ENCODE measurements at places on chromosomes 3 and 15.

- no peak for DNase-seq
Observed at GRCh38 chr15:99086327-99086667, 18.6 kb upstream of the SYNM start.

DNA sequence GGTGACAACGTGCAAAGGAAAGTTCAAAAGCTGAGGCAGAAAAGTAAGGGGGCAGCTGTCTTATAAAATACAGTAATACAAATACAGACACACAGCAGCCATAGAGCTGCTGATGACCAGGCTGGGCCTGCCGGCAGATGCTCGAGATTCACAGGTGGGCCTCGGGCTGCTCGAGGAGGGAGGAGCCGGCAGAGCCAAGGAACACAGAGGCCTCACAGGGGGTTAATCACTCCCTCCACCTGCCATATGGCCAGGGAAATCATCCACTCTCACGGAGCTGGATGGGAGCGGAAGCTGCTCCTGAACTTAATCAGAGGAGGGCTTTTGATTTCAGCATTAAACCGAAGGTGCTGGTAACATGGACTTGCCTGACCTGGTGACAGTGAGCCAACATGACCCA, 29.6 kb upstream of the MGLL start:
- no peak for DNase-seq

DNA sequence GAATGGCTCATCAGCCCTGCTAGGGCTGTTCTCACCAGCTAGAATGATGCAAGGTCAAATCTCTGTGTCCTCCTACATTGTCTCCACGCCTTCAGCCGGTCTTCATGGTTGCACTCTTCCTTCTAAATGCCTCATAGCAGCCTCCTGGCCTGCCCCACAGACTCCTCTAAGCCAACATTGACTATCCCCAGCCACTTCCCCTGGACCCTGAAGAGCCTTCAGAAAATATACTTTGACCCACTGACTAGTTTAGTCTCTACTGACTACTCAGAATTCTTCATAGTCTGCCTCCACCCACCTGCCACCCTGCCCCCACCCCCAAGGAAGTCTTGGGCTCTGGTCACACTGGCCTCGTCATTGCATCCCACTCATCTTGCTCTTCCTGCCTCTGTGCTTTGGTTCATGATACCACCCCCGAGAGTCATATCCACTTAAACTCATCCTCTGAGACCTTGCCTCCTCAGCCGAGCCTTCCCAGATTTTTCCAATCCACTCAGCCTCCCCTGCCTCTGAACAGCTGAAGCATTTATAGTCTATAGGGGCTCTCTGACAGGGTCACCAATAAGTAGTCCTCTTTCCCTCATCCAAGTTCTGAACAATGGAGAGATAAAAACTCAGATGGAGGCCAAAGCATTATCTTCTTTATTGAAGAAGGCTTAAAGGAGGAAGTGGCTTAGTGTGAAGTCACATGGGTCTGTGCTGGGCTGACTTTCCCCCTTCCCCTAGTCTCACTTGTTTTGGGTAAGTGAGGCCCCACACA, 9.5 kb upstream of the DOCK3 start:
- DNase-seq = no peak

- peak; percentile 59 for DNase-seq
Observed at GRCh38 chr15:84749111-84749991, 959 bp downstream of the ZNF592 start.

- DNase-seq = no peak
Observed at GRCh38 chr3:56882896-56883295, 81.1 kb upstream of the ARHGEF3 start.

DNA sequence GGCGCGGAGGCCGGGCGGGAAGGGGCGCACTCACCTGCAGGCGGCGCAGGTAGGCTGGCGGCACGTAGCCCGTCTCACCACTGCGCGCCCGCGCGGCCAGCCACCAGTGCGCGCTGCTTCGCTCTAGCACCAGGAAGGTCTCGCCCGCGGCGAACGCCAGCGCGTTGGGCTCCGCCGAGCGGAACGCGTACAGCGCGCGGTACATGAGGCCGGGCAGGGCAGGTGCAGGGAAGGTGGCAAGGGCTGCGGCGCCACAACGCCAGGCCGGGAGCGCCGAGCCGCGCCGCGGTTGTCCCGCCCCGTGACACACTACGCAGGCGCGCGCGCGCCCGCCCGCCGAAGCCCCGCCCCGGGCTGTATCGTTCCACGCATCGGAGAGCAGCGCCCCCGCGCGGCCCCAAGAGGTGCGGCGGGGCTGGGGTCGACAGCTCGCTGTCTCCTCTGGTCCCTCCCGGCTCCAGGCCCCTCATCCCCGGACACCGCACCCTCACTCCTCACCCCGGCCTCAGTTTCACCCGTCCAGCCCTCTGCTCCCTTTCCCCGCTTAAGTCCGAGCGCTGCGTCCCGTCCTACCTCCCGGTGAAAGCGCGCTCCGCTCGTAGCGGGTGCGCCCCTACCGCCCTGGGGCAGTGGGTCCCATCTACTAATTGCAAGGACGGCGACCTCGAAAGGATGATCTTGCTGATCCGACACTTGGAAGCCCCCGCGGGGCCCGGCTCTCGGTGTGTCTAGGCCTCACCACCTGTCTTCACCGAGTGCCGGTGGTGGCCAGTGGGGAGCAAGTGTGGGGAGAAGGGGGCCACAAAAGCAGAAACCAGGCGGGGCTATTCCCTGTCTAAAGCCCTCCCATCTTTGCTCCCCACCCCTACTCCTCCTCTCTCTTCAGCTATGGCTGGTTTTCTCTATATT, at the start of gene NCKIPSD:
Gene NCKIPSD (minus strand): TSS at position 313 of the 909 bp plus-strand sequence. CDS start 108 bp downstream, at position 205.
- DNase-seq = peak; percentile 88

GRCh38 chr3:79202471-79203143, 565.2 kb downstream of the ROBO1 start:
- no peak for DNase-seq

DNA sequence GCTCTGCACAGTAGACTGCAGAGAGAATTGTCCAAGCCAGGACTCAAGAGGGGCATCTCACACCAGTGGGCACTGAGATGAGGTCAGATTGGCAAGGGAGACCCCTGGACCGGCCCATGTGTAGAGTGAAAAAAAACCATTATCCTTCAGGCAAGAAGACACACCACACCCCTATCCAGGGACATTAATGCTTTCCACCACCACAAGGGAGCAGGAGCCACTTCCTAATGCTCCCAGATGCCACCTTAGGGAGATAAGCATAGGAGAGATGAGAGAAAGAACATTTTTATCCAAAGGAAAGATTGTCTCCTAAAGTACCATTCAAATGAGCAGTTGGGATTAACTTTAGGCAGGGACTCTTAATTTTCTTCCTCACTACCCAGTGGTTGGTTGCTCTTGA, 109.6 kb upstream of the PTX3 start:
- DNase-seq = no peak

DNA sequence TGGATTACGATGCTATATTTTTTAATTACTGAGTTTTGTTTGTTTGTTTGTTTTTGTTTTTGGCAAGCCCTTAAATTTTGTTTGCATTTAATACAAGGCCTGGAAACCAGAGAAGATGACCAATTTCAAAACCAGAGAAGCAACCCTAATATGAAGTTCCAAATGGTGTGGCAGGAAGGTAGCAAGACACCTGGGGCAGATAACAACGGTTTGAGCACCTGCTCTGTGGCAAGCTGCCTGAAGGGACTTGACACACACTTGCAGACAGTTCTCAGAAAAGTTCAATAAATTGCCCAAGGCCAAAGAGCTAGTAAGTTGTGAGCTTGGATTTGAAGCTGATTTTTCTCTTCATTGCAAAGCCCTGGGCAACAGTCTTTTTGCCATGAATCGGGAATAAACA, 151.2 kb upstream of the UBE2E1 start:
- DNase-seq = no peak

DNA sequence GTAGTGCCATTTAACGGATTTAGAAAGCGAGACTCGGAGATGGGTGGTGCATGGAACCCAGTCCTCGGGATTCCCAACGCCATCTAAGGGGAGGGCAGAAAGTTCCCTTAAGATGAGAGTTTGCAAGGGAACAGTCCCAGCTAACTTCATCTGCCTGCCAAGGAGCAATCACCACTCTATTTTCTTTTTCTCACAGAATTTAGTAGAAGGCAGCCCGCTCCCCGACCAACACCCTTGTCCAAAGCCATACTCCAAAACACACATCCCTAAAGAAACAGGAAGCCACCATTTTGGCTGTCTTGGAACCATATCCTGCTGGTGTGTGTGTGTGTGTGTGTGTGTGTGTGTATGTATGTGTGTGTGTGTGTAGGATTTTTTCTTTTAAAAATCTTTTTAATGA, 7.1 kb upstream of the FGD5 start:
- no peak for DNase-seq

DNA sequence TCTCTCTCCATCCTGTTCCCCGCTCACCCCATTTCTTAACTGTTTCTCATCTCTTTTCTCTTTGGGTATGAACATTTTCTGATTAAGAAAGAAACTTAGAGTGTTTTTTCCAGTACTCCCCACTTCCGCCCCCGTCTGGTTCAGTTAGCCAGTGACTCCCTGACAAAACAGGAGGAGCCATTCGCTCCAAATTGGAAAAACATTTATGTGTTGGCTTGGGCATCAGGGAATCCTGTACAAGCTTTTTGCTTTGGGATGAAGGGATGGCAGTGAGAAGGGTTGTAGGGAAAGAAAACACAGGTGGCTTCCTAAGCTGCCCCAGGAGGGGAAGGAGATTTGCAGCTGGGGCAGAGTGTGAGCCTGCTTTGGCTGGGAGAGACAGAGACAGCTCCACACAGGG, 47.0 kb downstream of the BOC start:
- DNase-seq = no peak

GRCh38 chr3:133117342-133117741, 79.2 kb downstream of the TMEM108 start:
- DNase-seq = no peak
